ENCODE measurements at places on chromosomes 2 and 18. TPM values are rescaled to one million over a fixed set of nuclear protein-coding genes. Genes with fewer than 3 reads are reported as not detected.

The EVA1A gene
- 7.4 TPM for total RNA-seq

The CD302 gene
- 12.0 TPM for total RNA-seq

DNA sequence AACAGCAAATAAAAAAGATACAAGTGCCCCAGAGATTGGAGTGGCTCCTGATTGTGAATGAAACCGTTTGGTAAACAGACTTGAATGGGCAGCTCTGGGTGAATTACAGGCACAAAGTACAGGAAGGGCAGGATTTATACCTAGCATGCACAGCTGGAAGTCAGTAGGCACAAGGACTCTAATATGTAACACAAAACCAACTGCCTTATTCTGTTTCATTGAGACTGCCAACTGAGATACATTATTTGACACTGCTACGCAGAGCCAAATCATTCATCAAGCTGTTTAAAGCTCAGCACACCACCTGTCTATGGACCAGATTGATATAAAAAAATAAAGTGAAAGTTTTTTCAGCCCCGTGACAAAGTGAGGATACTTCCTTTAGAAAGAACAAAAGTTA is 541.2 kb downstream of the NUP35 start:
- DNase-seq: no peak

GRCh38 chr18:50981381-50981780 is 13.5 kb downstream of the ELAC1 start:
- DNase-seq: no peak

DNA sequence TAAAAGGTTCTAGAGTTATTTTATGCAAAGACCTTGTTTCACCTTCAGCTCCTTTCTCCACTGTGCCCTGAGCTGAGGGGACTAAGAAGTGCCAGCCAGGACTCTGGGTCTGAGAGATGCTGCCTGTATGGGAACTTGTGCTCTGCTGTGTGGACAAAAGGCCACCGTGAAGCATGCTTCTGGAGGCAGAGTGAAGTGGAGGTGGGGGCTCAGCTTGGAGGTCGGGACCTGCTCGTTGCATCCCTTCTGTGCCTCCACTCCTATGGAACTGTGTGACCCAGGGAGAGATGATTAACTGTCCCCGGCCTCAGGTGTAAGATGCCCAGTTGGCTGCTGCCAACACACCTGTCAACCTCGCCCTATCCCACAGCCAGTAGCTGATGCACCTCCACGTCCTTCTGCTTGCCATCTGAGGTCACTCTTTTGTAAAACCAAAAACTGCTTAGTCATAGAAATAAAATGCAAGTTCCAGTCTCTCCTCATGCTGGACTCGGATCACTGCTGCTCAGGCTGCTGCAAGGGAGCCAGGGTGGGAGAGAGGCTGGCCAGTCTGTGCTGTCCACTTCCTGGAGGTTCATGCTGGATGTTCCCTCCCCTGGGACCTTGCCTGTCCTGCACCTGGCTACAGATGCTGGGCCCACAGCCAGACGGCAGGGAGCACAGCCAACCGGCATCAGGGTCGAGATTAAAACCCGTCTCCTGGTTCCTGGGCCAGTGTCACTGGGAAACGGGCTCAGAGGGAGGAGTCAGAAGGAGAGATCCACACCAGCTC is 113.2 kb downstream of the ACKR3 start:
- DNase-seq: no peak
